ENCODE measurements at places on chromosomes 5 and 9.

DNA sequence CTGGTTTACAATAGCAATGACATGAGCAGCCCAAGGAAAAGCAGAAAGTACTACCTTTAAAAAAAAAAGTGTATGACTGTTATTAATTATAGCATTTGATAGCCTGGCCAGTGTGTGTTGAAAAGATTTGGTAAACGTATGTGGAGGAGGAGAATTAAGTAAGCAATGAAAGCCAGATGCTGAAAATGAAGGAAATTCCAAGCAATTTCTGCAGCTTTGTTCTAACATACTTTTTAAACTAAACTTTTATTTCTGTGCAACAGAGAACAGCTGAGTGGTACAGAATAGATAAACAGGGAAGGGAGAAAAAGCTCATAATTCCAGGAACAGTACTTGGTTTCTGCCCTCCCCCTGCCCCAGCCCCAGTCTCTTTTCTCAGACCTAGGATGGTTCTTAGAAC lies 252.6 kb downstream of the ADAMTSL1 start:
- no peak for DNase-seq

- no peak for DNase-seq
These were observed 83.7 kb downstream of the PCSK5 start for GRCh38 chr9:75974016-75974766.

DNA sequence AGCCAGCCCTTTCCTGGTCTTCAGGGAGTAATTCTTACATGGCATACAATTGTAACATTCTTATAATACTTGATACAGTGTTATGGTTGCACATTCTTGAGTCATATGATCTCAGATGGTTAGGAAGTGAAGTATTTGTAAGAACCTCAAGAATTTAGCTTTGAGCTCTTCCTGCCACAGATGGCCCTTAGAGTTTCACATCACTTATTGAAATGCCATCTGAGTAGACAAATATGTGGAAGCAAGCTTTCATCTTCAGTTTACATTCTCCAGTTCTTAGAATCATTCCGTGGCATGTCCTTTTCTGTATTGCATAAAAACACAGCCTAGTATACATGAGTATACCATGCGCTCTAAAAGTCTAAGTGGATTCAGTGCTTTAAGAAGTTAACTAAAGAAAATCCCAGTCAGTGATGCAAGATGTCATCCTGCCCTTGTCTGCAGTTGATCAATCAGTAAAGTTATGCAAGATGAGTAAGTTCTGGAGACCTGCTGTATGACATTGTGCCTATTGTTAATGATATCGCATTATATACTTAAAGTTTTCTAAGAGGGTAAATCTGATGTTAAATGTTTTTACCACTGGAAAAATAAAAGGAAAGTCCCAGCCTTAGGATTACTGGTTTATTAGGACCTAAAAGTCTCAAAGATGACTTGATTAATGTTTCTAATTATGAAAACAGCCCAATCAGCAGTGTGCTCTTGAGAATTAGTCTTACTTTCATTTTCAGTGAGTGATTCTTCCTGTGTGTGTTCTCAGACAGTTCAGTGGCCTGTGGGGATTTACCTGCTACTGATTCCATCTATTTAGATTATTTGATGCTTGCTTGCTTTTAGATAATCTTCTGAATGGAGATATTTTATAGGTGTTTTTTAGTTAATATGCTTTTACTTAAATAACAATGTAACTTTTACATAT lies 29.4 kb downstream of the RHOBTB3 start:
- no peak for DNase-seq

DNA sequence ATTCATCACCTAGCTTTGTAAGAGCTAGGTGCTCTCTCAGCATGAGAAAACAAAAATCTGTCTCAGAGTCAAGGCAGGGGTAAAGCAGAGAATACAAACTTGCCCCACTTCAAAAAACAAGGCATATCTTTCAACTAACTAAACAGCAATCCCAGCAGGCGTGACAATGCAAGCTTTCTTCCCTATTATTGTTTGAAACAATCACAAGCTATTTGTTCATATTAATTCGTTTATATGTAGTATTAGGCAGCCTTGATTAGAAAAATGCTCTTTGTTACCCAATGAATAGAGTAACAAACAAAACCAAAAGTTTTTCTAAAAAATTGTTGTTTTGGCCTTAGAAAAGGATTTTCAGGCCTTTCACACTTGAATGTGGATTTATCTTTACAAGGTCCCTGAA lies 71.1 kb downstream of the LPAR1 start:
- DNase-seq: no peak

DNA sequence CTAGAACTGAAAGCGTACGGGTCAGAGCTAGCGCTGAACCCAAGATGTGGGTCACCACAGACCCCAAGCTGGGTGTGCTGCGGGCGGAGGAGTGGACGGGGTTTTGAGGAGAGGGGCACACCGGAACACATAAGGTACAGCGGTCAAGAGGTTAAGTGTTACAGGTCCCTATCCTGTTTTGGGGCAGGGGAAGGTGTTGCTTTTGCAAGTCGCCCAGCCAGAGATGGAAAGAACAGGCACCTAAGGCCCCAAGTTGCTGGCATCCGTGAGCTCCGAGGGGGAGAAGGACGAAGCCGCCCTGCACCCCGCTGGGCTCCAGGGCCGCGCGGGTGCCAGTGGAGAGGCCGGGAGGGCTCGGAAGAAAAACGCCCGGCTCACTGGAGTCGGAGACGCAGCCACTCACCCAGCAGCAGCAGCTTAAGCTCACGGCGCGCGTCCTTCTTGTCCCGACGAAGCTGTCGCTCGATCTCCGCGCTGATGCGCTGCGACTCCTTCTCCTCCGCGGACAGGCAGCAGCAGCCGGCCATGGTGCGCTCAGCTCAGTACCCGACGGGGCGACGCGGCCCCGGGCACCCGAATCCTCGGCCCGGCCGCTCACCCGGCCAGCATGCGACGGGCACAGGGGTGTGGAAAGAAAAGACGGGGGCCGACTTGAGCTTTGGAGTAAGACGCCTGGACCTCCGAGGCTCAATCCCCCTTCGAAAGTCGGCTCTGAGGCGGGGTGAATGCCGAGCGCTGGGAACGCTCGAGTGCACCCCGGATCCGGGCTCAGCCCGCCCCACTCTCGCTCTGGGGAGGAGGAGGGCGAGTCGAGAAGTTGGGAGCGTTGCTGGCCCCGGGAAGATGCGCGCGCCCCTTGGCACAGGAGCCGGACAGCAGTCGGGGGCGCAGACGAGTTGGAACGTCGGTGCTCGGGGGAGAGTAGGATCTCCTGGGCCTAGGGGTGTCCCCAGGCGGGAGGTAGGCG lies 572 bp downstream of the GNA14 start:
- no peak for DNase-seq

DNA sequence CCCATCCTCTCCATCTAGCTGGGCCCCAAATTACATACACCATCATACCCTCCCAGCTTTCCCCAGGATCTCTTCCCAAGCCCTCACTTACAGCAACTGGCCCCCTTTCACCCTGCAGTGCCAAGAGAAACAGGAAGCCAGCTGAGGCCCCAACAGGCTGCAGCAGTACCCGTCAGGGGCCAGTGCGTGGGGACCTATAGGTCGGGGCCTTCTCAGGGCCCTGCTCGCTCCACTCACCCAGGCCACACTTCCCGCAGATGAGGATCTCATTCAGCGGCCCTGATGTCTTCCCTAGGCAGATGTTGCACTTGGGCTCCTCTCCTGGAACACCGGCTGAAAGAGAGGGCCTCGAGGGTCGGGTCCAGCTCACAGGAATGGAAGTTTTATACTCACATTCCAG lies 6.8 kb downstream of the PHF19 start:
- no peak for DNase-seq

DNA sequence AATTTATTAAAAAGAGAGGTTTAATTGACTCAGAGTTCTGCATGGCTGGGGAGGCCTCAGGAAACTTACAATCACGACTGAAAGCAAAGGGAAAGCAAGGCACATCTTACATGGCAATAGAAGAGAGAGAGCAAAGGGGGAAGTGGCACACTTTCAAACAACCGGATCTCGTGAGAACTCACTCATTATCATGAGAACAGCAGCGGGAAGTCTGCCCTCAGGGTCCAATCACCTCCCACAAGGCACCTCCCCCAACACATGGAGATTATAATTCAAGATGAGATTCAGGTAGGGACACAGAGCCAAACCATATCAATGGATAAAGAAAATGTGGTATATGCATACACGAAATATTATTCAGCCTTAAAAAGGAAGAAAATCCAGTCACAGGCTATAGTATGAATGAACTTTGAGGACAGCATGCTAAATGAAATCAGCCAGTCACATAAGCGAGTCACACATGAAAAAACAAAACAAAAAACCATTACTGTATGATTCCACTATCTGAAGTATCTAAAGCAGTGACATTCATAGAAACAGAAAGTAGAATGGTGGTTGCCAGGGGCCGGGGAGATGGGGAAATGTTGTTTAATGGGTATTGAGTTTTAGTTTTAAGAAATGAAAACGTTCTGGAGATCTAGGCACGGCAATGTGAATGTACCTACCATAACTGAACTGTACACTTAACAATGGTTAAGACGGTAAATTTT lies 83.4 kb upstream of the PCA3 start:
- DNase-seq: no peak

DNA sequence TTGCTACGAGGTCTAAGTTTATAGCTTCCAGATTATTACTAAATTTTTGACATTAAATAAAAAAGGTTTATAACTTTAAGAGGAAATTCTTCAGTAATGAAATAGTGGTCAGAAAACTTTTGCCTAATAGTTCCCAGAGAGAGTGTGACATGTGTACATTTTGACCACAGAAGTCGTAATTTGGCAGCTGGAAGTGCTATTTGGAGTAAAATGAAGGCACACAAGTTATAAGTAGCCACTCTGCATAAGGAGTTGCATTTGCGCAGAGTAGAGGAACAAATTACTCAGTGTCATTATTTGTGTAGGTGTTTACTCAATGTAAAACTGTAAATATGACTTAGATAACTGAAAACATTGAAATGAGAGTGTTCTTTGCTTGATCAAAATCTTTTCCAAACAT lies 408.4 kb downstream of the CCDC171 start:
- DNase-seq: no peak
